IMR-90 (cell line): ENCODE measurements at places on chromosomes 13 and 19.

GRCh38 chr19:30559446-30559845 is 187.3 kb downstream of the ZNF536 start:
- no peak for DNase-seq

DNA sequence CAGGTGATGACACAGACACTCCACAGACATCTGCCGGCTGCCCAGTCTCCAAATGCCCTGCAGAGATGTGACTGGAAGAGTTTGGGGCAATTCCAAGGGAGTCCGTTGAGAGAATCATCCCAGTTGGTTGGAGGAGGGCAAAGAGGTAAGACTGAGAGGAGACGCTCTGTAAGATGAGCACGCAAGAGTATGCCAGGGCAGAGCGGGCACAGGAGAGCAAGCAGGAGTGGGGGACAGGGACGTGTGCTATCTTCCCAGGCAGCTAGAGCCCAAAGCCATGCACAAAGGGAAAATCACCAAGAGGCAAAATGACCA is 156.3 kb upstream of the TSHZ3 start:
- no peak for DNase-seq

- DNase-seq, result peak; percentile 72
These were observed 8.0 kb upstream of the POU2F2 start for GRCh38 chr19:42140125-42140754.

DNA sequence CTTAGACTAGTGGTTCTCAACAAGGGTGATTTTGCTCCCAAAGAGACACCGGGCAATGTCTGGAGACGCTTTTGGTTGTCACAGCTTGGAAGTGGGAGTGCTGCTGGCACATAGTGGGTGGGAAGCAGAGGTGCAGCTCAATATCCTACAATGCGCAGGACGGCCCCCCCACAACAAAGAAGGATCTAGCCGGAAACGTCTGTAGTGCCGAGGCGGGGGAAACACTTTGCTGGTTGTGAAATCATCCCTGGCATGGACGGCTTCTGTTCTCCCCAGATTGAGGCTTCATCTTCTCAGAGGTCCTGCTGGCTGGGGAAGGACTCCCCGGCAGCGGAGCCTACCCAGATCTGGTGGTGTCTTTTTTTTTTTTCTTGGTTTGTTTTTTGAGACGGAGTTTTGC is 13.4 kb upstream of the SYT5 start:
- no peak for DNase-seq
